NCI-H1417 (cell line): ENCODE measurements at places on chromosomes 7 and 10.

- DNase-seq: no peak
Measured at GRCh38 chr7:115058726-115059125, 136.8 kb downstream of the MDFIC start.

DNA sequence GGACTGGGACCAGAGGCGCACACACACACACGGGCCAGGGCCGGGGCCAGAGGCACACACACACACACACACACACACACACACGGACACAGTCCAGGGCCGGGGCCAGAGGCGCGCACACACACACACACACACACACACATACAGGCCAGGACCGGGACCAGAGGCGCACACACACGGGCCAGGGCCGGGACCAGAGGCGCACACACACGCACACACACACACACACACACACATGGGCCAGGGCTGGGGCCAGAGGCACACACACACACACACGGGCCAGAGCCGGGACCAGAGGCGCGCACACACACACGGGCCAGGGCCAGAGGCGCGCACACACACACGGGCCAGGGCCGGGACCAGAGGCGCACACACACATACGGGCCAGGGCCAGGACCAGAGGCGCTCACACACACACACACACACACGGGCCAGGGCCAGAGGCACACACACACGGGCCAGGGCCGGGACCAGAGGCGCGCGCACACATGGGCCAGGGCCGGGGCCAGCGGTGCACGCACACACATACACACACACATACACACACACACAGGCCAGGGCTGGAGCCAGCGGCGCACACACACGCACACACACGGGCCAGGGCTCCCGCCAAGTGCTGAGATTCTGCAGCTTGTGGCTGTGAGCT, 268.8 kb downstream of the ELFN1 start:
- DNase-seq: no peak

GRCh38 chr7:70779321-70779720, 352.6 kb upstream of the GALNT17 start:
- no peak for DNase-seq

- DNase-seq: no peak
Measured at GRCh38 chr10:124001391-124002148, 91.8 kb downstream of the CHST15 start.

GRCh38 chr7:9082203-9082602, 648.8 kb downstream of the NXPH1 start:
- DNase-seq: no peak

DNA sequence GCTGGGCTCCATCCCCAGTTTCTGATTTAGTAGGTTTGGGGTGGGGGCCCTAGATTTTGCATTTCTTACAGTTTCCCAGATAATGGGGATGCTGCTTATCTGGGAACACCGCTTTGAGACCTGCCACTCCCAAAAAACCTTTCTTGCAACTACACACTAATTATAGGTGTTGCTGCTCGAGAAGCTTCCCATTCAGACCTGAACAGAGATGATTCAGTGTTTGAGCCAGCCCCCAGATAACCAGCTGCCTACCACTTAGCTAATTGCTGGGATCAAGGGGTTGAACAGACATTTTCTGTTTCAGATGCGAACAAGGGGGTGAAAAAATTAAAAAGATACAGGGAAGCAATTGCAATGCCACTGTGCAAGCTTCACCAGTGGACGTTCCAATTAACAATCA, 448.5 kb downstream of the KCNMA1 start:
- DNase-seq: no peak
